Cardiac muscle cell (in vitro differentiated cells and primary cell): ENCODE measurements at places on chromosomes 6 and 20. TPM values are rescaled to one million over a fixed set of nuclear protein-coding genes. Genes with fewer than 3 reads are reported as not detected.

DNA sequence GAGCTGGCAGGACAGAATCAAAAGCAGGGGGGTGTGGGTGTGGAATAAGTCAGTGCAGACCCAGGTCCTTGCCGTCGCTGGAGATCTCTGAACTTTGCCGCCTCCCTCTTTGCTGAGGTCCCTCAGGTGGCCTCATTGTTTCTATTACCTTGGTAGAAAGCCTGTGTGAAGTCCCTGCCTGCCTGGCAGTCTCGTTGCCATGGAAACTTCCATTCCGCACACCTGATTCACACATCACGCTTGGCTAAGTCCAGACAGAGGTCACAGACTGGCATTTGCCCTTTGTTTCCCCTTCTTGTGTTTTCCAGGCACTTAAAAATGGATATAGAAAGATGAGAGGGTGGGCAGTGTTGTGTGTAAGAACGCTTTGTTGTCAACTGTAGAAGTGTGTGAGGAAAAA lies 260.6 kb downstream of the PRL start:
- H3K27me3 ChIP-seq = no peaks in the 10 kb centered on the region
- DNase-seq = peak; percentile 6
- peaks cover 16% of the 10 kb centered on the region for H3K4me1 ChIP-seq
- no peak overlapping the region for H3K4me3 ChIP-seq

DNA sequence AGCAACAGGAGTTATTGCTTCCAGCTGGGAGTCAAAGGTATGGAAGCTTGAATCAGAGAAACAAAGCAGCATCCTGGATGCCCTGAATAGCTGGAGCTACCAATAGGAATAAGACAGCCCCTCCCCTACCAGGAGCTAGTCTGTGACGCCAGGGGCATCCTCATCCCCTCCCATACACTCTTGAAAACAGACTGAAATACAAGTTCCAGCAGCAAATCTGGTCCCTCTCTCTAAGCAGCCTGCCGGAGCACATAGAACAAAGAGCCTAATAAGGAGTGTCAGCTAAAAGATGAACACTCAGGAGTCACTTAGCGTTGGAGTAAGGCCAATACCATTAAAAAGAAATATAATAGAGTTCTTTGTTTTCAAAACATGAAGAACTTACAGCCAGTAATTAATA lies 25.6 kb downstream of the FILIP1 start:
- H3K4me1 ChIP-seq = peaks cover 46% of the 10 kb centered on the region
- DNase-seq = peak; percentile 39
- H3K27ac ChIP-seq = peak overlapping the region; percentile 91

DNA sequence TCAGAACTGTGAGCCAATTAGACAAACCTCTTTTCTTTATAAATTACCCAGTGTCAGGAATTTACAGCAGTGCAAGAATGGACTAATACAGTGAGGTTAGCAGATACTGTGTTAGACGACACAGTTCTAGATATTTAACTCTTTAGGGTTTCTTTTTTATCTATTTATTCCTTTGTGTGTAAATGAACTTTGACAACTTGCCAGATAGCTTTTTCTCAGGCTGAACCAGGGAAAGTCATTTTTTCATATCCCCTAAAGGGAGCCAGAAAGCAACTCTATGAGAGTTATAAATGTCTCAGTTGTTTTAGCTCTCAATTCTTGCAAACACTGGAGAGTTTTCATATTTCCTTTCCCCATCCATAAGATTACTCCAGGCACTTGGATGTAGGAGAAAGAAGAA lies 277.3 kb downstream of the PHF3 start:
- no peaks in the 10 kb centered on the region for H3K27me3 ChIP-seq
- no peak overlapping the region for H3K4me3 ChIP-seq
- DNase-seq = peak; percentile 10
- no peak overlapping the region for H3K27ac ChIP-seq
- H3K36me3 ChIP-seq = no peaks in the 10 kb centered on the region

- no peak overlapping the region for H3K4me3 ChIP-seq
- H3K4me1 ChIP-seq = no peaks in the 10 kb centered on the region
- H3K27me3 ChIP-seq = no peaks in the 10 kb centered on the region
- DNase-seq = no peak
- no peak overlapping the region for H3K27ac ChIP-seq
- H3K36me3 ChIP-seq = no peaks in the 10 kb centered on the region
Measured at GRCh38 chr6:21898107-21898796, 304.7 kb downstream of the SOX4 start.

DNA sequence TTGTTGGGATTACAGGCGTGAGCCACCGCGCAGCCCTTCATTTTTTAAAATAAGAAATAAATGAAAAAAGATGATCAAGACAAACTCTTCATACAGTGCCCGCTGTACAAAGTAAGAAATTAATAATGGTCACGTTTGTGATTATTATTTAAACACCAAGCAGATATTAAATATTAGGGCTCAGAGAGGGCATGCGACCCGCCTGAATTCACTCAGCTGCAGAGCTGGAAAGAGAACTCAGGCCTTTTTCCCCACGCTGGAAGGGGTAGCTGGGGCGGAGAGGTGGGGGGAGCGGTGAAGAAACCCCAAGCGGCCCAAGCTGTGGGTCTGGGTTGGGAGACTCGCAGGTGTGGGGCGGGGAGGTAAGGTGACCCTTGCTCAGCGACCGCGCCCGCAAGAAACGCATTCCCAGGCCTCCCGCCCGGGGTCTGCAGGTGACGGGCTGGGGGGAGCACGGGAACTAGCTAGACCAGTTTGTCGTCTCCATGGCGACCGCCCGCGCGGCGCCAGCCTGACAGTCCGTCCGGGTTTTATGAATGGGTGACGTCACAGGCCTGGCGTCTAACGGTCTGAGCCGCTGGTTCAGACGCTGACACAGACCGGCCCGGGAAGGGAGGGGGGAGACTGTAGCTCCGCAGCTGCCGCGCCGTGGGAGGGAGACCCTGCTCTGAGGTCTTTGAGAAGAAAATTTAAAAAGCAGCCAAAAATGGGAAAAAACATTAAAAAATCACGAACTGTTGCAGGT lies 1.1 kb upstream of the ID1 start:
- peak; percentile 97 for DNase-seq
- H3K4me1 ChIP-seq = peaks cover 23% of the 10 kb centered on the region
- peak overlapping the region; percentile 99 for H3K27ac ChIP-seq
- no peaks in the 10 kb centered on the region for H3K27me3 ChIP-seq

GRCh38 chr20:24079661-24080412 lies 91.3 kb upstream of the GGTLC1 start:
- no peak overlapping the region for H3K27ac ChIP-seq
- no peaks in the 10 kb centered on the region for H3K4me1 ChIP-seq
- peaks cover 4% of the 10 kb centered on the region for H3K27me3 ChIP-seq
- H3K36me3 ChIP-seq = no peaks in the 10 kb centered on the region

DNA sequence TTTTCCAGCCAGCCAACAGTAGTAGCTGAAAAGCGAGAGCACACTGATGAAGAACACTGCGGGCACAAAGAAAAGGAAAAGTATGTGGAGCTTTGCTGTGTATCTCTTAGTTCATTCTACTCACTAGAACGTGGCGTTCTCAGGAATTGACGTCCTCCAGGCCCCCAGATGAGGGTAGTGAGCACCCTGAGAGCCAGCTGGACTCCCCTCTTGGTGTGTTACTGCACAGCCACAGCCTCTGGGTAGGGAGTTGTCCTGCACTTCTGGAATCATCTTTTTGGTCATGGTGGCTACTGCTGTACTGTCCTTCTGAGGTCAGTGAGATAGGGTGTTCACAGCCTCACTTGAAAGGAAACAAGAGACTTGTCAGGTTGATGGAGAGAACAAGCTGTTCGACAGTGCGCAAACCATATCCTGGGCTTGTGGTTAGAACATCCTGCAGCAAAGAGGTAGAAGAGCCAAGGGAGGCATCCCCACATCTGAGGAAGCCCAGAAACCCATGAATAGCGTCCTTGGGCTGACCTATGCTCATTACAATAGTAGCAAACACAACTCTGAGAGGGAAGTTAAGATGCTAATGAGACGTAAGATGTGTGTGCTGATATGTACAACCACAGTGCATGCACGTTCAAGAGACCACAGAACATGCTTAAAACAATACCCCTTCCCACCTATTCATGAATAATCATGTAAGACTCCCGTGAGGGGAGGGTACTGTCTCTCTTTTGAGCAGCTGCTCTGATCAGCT lies 14.6 kb upstream of the HLA-F start:
- no peak overlapping the region for H3K4me3 ChIP-seq
- H3K27ac ChIP-seq = no peak overlapping the region
- DNase-seq = no peak
- no peaks in the 10 kb centered on the region for H3K4me1 ChIP-seq
- H3K36me3 ChIP-seq = no peaks in the 10 kb centered on the region
- H3K27me3 ChIP-seq = peaks cover 26% of the 10 kb centered on the region

- H3K4me1 ChIP-seq = no peaks in the 10 kb centered on the region
- H3K4me3 ChIP-seq = no peak overlapping the region
- H3K27me3 ChIP-seq = no peaks in the 10 kb centered on the region
- DNase-seq = no peak
- no peak overlapping the region for H3K27ac ChIP-seq
Measured at GRCh38 chr20:23684261-23684660, 4.6 kb downstream of the CST4 start.

DNA sequence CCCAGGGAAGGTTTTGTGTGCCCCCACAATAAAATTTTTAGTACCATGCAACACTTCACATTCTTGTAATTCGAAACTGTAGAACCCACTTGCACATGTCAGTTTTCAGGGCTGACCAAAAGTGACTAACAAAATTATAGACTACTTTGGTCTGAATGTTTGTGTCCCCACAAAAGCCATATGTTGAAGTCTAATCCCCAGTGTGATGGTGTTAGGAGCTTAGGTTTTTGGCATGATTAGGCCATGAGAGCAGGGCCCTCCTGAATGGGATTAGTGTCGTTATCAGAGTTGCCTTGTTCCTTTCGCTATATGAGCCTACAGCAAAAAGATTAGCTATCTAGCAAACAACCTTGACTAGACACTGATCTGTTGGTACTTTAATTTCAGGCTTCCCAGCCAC lies 49.0 kb upstream of the TENT5A start:
- no peaks in the 10 kb centered on the region for H3K27me3 ChIP-seq
- H3K36me3 ChIP-seq = no peaks in the 10 kb centered on the region
- H3K4me3 ChIP-seq = no peak overlapping the region
- DNase-seq = no peak

DNA sequence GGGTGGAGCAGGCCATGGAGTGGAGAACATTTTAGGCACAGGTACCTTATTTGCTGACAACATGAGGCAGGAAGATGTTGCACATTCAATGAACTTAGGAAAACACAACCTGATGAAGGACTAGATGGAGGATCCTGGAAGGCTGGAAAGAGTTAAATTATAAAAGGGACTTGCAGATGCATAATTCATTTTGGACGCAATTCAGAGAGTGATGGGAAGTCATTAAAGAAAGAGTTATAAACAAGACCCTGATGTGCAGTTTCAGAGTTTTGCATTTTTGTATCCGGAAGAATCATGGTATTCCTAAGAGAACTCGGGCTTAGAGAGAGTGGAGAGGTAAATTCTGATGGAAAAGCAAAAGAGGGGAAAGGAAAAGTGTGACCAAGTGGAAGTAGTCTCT lies 104.5 kb downstream of the TSHZ2 start:
- H3K4me1 ChIP-seq = peaks cover 14% of the 10 kb centered on the region
- H3K4me3 ChIP-seq = no peak overlapping the region
- no peak overlapping the region for H3K27ac ChIP-seq
- DNase-seq = no peak

DNA sequence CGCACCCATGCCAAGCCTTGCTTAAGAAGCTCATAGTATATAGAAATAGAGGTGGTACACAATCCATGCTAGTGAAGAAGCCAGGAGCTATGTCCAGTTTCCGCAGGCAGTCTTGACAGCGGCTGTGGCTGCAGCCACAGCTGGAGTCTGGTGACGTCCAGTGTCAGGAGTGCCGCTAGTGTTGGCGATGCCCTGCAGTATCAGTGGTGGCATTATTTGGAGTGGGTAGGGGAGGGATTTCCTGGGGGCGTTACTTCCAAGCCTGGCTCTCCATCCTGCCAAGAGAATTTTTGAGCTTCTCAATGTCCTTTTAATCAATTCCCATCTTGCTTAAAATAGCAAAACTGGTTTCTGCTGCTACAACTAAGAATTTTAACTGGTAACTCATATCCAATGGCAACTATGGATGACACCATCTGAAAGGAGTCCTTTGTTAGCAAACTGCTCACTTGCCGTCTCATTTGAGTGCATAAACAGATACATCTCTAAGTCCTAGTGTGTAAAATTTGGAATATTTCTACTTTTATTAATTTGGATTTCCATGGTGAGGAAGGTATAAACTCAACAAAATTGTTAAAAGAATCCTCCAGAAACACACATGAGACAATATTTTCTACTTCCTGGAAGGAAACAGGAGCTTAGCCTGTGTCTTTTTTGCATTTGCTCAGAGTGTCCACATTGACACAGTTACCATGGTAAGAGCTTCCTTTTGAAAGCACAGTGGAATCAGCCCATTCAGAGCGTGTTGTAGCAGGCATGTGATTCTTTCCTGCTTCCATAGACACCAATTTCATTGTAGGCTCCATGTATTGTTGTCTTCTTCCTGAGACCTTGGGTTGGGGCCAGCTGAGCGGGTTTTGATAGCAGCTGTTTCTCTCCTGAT lies 44.6 kb upstream of the PXDC1 start:
- no peaks in the 10 kb centered on the region for H3K27me3 ChIP-seq
- H3K4me1 ChIP-seq = peaks cover 8% of the 10 kb centered on the region
- DNase-seq = no peak
- no peaks in the 10 kb centered on the region for H3K36me3 ChIP-seq
- no peak overlapping the region for H3K27ac ChIP-seq
- H3K4me3 ChIP-seq = no peak overlapping the region

- no peak overlapping the region for H3K27ac ChIP-seq
- no peaks in the 10 kb centered on the region for H3K36me3 ChIP-seq
- peaks cover 6% of the 10 kb centered on the region for H3K4me1 ChIP-seq
- H3K4me3 ChIP-seq = no peak overlapping the region
Measured at GRCh38 chr6:82524031-82524430, 160.4 kb downstream of the TPBG start.

Gene SH3BGRL2
- total RNA-seq = 35.0 and 36.1 TPM in 2 replicates

Gene TTK
- 4.5 and 45.2 TPM in 2 replicates for total RNA-seq

Gene POM121L2
- total RNA-seq = 0.18 TPM in 1 of 2 replicates, not detected in the other

Gene DNMT3B
- 11.9 and 24.3 TPM in 2 replicates for total RNA-seq

Gene PREP
- total RNA-seq = 28.7 and 34.1 TPM in 2 replicates

Gene DDX43
- not detected in 2 replicates for total RNA-seq

Gene PI3
- total RNA-seq = not detected in 2 replicates

Gene CALHM5
- 0.11 TPM in 1 of 2 replicates, not detected in the other for total RNA-seq
